Activated CD4-positive, alpha-beta T cell treated with anti-CD3 and anti-CD28 coated beads, Interleukin-10, Interleukin-2, amounts not matched to agents 100 ng/mL and 50 ng/mL, durations not matched to agents 16 hours and 8 hours (primary cell): ENCODE measurements at places on chromosomes 16 and 17.

DNA sequence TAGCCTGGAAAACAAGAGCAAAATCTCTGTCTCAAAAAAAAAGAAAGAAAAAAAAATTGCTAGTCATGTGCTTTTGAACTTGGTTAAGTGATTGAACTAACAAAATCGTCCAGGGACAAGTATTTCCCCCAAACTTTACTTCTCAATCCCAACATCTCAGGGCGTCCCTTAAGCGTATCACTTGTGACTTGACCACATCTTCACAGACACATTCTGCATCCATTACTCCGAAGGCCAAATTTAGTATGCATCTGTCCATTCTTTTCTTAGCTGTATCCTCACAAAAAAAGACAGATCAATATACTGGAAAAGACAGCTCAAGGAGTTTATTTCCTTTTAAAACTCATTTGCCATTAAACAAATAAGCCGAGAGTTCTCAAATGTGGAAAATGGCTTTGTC is 5.9 kb upstream of the JPT1 start:
- DNase-seq, result no peak

DNA sequence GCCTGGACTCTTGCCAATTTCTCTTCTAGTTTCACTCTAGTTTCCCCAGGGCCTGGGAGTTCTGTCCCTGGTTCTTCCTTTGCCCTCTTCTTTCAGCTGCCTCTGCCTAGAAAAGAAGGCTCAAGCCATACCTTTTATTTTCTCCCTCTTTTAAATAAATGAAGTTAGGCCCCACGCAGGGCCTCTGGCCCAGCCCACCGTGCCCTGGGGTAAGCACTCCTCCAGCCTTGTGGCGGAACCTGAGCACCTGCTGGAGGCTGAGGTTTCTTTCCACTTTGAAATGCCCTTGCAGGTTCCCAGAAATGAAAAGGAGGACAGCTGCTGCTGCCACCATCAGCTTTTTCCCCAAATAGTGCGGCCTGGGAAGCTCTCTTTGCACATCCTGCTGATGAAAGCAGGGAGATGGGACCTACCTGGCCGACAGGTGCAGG is 139.4 kb downstream of the CCDC182 start:
- no peak for DNase-seq

GRCh38 chr17:55777471-55777971 is 26.7 kb downstream of the PCTP start:
- no peak for DNase-seq

DNA sequence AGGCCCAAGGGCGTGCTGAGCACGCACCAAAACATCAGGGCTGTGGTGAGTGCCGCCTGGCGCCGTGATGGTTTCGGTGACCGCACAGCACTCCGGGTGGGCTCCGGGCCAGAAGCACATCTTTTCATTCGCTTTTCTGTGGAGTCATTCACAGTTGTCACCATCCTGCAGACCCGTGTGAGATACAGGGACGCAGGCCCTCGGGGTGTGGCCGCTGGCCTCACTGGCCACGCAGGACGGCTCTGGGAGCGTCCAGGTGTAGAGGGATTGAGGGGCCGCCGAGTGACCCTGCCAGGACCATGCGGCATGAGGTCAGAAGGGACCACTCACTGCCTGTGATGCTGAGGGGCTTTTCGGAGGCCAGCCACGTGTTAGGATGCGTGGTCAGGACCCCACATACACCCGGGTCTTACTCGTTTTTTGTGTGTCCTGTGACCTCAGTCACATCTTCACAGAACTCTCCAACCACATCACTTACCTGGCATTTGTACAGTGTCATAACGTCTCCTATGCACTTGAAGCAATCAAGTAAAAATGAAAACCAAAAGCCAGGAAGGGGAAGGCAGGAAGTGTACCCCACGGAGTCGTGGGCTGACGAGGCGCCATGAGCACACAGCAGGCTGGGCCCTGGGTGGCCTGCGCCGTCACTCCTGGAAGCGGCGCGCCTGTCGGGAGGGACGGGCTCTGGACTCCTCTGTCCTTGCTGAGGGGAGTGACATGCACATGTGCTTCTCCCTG is 7.8 kb downstream of the ACSF3 start:
- DNase-seq, result peak; percentile 69

DNA sequence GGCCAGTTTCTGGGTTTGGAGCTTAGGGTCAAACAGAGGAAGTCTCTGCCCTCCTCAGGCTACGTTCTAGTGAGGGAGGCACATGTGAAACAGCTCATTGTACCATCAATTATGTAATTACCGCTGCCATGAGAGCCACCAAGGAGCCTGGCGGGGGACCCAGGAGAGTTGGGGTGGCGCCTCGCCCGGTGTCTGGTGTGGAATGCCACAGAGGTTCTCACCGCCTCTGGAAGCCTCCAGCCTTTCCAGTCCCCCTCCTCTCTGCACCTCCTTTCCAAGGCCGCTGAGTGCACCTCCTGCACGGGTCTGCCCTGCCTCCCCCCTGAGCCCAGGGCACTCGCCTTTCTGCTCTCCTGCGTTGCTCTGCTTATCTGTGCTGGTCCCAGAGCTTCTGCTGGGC is 51.4 kb downstream of the SREBF1 start:
- DNase-seq, result no peak

- DNase-seq, result no peak
These were observed 59.3 kb upstream of the CDH11 start for GRCh38 chr16:65181071-65181561.

DNA sequence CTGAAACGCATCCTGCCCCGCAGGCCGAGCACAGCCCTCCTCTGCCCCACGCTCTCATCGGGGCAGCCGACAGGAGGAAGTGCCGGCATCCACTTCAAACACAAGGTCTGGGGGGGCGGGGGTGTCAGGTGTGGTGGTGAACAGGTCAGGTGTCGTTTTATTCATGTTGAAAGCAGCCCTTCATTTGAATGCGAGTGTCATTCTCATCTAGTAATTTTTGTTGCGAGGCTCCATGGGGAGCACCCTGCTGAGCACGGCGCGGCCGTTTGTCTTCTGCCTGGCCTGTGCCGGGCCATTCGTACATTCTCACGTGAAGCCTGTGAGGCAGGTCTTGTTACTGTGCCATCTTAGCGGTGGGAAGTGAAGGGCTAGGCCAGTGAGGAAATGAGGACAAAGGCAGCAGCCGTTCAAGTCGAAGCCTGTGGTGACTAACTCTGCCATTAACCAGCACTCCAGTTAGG is 1.9 kb downstream of the ACSF3 start:
- DNase-seq, result peak; percentile 49

DNA sequence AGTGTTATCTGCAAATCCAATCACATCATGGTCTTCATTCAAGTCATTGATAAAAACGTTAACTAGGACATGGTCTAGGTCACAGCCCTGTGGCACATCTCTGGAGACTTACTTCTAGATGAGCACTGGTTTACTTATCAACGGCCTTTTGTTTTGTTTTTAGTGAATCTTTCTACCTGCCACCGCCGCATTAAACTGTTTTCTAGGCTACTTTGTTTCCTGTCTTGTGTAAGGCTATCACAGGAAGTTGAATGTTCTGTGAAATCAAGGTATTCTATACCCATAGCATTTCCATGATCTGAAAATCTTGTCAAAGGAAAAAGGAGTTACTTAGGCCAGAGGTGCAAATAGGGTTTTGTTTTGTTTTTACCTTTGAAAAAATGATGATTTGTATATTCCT is 26.9 kb downstream of the SOCS3 start:
- peak; percentile 45 for DNase-seq

DNA sequence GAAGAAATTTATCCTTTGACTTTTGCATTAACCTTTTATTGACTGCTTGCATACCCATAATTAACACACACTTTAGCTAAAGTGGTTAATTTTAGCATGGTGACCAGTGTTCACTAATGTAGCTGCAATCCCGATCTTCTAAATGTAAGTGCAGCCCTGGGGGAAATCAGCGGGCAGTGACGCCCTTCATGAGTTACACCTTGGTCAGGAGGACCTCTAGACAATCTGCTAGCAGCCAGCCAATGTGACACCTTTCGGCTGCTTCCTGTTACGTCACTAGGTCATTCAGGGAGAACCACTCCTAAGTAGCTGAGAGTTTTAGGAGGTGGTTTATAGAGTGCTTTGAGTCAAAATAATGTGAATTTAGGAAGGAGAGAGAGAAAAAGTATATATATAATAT is 180.5 kb downstream of the IRX3 start:
- DNase-seq, result no peak

GRCh38 chr16:31130899-31131298 is 4.6 kb downstream of the PRSS8 start:
- no peak for DNase-seq

GRCh38 chr17:63537991-63538692 is 12.1 kb upstream of the DCAF7 start:
- DNase-seq, result no peak

DNA sequence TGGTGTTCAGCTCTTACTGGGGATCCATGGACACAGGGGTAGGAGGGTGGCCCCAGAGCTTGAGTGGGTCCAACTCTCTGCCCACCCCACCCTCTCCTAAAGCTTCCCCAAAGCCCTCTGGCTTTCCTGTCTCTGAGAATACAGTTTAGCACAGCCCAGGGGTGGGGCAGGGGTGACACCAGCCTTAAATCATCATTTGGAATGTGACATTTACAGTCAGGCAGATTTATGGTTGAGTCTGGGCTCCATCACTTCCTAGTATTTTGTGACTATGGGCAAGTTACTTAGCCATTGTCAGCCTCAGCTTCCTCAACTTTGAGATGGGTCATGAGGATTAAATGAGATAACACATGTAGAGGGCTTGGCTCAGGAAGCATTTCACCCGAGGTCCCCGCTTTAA is 193.1 kb upstream of the IRX6 start:
- no peak for DNase-seq

DNA sequence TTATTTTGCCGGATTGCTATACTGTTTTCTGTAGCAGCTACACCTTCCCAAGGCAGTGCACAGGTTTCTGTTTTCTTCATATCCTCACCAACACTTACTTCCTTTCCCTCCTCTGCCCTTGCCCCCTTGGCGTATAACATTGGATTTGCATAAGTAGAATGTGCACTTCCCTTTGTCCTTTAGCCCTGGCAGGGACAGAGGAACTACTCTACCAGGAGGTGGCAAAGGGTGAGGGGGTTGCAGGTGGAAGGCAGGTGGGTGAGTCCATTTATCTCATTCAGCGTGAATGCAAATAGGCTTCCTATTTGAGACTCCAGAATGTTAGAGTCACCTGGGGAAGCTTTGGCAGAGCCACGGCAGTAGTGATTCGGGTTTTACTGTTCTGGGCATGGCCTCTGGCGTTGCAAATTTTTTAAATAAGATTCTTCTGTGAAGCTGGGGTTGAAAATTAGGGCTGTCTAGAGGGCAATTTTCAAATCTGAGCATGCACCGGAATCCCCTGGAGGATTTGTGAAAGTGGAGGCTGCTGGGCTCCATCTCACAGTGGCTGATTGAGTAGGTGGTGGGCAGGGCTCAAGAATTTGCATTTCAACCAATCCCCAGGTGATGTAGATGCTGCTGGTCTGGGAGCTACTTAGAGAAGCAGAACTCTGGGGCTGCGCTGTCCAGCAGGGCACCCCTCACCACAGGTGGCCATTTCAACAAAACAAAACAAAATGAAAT is 84.7 kb downstream of the PLCG2 start:
- DNase-seq, result no peak

DNA sequence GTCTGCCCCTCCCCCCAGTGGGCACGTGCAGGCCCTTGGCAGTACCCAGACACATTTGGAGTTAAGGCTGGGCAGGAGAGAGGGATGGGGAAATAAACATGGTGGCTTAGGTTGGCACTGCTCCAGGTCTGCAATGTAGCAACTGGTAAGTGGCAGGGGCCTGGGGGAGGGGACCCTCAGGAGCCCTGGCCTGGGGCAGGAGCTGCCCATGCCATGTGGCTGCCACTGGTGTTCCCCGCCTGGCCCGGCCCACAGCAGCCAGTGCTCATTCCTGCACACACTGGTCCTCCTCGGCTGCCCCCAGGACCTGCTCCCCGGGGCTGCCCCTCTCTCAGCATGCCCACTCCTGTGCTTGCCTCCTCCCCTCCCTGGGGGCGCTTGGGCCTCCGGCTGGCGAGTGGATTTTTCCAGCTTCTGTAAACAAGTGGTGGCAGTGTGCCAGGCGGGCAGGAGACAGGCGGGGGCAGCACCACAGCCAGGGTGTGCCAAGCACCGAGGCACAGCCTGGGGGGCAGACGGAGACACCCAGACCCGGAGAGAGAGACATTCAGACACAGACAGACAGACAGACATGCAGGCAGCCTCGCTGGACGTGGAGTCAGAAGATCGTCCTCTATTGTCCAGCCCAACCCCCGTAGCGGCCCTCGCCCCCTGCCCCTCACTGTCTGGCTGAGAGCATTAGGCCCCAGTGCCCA is 9.4 kb downstream of the THRA start:
- DNase-seq, result no peak

GRCh38 chr16:65153365-65154105 is 31.7 kb upstream of the CDH11 start:
- no peak for DNase-seq

DNA sequence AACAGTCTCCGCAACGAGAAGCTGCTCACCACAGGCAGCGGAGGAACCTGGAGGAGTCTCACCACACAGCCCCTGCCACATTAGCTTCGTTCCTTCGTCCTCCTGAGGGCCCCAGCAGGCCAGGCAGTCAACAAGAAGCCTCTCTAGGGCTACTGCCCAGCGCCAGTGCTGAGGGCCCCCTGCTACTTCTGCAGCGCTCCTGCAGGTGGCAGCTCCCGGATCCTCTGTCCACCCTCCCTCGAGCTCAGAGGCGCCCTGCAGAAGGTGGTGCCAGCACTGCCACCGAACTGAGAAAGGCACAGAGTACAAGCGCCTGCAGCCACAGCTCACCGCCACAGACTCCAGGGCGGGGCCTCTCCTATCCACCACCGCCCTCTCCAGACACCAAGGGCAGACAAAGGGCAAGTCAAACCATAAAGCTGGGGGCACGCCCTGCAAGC is 27.3 kb downstream of the KDM8 start:
- DNase-seq, result peak; percentile 76

DNA sequence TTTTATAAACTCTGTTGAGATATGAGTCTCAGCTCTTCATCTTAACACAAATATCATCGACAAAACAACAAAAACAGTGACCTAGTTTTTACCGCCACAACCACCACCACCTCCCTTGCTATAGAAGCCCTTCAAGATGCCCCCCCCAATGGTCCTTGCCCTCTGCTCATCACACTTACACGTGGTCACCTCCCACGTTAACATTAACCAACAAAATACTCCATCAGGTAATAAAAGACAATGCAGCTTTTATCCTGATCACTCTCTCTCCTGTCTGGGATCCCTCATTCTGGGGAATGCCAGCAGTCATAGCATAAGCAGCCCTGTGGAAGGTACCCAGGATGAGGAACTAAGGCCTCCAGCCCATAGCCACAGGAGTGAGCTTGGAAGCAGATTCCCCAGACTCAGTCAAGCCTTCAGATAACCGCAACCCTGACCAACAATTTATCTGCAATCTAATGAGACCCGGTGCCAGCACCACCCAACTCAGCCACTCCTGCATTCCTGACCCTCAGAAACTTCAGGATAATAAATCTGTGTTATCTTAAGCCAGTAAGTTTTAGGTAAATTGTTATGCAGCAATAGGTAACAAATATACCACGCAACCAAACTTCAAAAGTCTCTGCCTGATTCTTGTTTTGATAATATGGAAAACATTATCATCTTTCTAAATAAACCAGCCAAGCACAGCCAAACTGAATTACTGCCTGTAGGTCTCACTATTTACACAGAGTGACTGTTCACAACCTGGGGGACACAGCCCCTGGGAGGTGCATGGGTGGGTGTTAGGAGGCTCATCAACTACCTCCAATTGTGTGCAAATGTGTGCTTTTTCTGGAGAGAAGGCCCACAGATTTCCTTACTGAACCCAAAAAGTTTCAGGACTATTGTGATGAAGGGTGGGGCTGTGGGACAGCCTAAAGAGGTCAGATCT is 6.1 kb downstream of the PECAM1 start:
- no peak for DNase-seq
